ENCODE measurements at places on chromosomes 7 and 10. TPM values are rescaled to one million over a fixed set of nuclear protein-coding genes. Genes with fewer than 3 reads are reported as not detected.

The HABP2 gene
- not detected for total RNA-seq

DNA sequence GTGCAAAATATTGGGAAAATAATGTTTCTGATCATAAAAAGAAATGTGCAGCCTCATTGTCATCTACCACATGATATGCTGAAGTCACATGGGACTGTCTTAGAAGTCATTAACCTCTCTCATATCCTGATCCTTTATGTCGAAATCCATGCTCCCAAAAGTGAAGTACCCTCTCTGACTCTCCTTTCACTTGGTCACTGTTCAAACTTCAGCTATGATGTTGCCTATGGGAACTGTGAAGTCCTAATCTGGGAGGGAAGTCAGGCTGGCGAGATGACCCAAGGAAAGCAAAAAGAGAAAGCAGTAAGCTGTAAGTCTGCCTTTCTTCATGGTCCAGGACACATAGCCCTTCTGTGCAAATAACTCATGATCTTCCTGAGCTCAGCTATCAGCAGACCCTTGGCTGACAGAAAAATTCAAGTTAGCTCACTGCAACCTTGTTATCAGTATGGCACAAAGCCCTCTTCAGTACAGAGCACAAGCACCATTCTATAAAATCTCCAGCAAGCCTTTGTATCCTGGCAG is 29.5 kb downstream of the WASL start:
- no peak for DNase-seq

DNA sequence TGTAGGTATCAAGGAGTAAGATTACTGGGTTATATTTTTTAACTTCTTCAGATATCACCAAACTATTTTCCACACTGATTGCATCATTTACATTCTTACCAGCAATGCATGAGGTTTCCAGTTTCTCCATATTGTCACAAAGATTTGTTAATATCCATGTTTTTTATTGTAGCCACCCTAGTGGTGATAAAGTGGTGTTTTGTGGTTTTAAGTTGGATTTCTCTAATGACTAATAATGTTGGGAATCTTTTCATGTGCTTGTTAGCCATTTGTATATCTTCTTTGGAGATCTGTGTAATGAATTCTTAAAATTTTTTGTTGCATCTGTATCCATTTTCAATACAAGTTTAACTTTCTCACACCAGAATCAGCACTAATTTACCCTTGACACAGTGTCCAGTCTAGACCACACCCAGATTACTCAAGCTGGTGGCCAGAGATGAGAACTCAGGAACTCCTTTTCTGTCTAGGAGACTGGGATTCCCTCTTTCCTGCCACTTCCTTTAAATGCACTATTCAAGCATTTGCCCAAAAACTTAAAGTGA is 67.0 kb upstream of the PLXDC2 start:
- no peak for DNase-seq

DNA sequence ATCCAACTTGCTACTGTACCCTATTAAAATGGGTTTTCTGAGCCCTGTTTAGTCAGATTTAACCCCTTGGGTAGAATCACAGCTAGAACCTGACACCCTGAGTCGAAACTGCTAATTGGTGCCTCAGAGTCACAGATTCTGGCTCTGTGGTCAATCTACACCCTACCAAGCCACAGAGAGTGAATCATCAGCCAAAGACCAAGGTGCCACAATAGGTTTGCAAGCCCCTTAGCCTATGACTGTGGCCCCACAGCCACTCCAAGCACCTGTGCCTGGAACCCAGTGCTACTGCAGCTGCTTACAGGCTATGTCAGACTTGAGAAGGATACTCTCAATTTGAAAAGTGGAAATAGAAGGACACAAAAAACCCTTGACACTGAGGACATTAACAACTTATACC is 202.8 kb upstream of the KCND2 start:
- no peak for DNase-seq

The MORN4 gene
- 3.4 TPM for total RNA-seq

The ERVW-1 gene
- total RNA-seq = not detected

The PTF1A gene
- not detected for total RNA-seq

The PRSS37 gene
- not detected for total RNA-seq

GRCh38 chr10:132865171-132865631 is 77.2 kb downstream of the CFAP46 start:
- DNase-seq = peak; percentile 60

The RBM28 gene
- total RNA-seq = 33.9 TPM

DNA sequence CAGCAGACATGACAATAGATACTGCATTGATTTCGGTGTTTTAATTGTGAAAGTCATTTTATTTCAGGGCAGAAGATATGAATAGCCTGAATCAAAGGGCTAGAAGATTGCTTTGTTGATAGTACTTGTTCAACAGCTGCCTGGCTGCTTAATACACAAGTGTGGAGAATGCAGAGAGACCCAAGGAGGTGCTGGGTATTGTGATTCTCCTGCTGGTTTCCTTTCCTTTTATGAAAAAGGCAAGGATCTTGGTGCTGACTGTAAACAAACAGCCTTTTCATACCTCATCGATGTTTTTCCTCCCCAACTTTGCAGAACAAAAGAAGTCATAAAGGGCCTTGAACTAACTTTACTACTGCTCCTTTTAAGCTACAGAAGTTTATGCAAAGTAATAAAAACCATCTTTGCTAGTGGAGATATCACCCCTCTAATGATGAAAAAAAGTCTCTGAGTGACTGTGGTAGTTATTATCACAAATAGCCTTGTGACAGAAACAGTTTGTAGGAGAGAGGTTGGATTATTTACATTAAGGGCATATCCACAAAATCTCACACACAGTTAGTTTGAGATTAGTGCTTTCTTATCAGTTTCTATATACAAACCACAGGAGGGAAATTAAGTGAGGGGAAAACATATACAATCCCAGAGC is 800.0 kb downstream of the LRMDA start:
- DNase-seq = no peak

DNA sequence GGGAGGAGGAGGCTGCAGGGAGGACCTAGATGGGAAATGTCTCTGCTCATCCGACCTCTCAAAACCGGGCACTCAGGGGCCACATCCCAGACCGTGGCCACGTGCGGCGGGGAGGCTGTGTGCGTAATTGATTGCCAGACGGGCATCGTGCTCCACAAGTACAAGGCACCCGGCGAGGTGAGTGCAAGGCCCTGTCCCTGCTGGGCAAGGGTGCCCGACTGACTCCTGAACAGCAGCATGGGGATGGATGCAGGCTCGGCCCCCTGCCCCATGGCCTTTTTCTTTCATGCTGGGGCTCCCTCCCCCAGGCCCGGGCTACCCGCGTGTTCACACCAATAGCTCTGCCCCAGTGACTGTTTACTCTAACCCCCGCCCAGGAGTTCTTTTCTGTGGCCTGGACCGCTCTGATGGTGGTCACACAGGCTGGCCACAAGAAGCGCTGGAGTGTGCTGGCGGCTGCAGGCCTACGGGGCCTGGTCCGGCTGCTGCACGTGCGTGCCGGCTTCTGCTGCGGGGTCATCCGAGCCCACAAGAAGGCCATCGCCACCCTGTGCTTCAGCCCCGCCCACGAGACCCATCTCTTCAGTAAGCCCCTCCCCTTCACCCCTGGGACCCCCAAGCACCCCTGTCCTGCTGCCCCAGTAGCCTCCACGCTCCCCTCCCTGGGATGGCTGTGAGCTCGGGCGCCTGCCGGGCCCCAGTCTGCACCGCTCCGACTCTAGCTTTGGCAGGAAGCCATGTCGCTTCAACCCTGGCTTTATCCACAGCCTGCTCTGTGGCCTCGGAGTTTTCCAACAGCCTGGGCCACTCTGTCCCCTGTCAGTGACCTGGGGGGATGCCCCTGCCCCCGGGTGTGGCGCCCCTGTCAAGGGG is 3.9 kb downstream of the LRWD1 start:
- DNase-seq = no peak

- DNase-seq = no peak
Observed at GRCh38 chr7:104993217-104993862, 20.7 kb upstream of the KMT2E start.

- no peak for DNase-seq
Observed at GRCh38 chr7:127578036-127578684, 7.2 kb downstream of the GCC1 start.

DNA sequence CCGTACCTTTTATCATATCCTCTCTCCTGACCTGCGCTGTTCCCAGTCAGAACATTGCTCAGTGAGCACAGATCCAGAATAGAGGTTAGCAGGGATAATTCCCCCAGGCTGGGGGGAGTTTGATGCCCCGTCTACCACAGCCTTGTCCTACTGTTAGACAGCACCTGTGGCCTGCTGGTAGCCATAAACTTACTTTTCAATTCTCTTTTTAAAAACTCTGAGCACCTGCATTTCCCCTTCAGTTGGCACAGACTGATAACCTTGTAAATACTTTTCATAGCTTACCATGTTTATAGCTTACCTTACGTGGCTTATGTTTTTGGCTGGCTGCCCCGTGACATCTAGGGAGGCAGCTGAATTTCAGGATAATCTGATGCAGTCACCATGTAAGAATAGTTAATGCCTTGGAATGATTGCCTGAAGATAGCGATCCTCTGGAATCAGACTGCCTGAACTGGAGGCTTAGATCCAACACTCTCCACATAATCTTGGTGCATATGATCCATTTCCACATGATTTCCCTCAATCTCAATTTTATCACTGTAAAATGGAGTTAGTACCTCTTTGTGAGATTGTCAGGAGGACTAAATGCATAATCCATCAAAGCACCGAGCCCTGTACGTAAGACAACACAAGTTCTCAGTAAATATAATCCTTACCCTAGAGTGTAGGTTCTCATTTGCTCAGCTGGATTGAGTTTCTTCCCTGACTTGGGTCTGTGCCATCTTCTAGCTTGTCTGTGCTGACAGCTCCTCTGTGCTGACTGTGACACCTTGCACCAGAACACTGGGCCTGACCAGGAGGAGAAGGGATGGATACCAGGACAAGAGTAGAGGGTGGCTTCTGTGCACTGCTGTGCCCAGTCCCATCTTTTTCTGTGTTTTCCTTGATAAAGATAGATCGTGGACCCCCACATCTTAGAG is 111.7 kb upstream of the GJD4 start:
- DNase-seq = no peak

The MKI67 gene
- total RNA-seq = 0.62 TPM

All from posterior vena cava (tissue), 2 donors.